NCI-H1092 (cell line): ENCODE measurements at places on chromosomes 16 and 17.

DNA sequence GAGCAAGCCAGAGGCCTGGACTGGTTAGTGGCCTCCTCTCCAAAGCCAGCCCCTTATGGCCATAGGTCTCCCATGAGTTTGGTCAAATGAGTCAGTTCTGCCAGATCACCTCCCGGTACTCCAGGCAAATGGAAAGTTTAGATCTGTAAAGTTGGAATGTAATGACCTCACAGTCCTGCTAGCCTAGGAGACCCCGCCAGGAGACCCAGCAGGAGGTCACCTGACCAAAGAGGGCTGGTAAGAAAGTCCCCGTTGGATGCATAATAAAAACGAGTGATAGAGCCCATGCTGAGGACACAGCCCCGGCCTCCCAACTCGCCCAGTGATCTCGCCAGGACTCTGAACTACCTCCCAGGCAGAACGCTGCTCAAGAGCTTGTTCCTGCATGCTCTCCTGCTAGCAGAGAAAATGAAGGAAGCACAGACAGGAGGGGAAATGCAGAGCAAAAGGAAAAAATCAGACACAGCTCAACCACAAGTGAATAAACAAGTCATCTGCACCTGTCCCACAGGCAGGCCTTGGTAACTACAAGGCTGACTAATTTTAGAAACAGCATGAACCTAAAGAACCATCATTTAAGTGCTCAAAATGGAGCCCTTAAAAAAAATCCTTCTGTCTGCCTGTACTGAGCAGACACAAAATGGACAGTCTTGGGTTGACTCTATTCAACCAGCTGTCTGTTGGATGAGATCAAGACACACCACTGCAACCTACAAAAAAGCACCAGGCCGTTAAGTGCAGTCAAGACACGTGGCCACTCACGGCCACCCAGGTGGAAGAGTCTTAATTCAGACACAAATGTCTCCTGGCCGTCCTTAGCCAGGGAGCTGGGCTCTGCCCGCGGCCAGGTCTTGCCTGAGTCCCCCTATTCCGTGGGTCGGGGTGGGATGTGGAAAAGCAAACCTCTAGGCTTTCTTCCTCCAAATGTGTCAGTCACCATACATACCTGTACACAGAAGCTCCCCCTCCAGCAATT, 9.2 kb downstream of the CDIP1 start:
- DNase-seq, result no peak

DNA sequence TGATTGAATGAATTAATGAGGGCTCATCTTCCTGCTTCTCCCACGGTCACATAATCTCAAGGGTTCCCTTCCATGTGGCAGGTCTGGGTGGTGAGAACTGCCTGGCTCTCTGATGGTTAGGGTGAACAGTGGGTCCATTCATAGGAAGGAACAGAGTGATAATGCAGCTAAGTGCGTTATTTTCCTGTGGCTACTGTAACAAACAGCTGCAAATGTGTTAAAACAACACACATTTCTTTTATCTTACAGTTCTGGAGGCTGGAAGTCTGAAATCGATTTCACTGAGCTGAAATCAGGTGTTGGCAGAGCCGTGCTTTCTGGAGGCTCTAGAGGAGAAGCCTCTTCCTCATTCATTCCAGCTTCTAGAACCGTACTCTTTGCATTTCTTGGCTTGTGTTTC, 95.3 kb downstream of the BMERB1 start:
- DNase-seq, result no peak

- DNase-seq, result no peak
These were observed 496.8 kb downstream of the XYLT1 start for GRCh38 chr16:16973707-16974591.

DNA sequence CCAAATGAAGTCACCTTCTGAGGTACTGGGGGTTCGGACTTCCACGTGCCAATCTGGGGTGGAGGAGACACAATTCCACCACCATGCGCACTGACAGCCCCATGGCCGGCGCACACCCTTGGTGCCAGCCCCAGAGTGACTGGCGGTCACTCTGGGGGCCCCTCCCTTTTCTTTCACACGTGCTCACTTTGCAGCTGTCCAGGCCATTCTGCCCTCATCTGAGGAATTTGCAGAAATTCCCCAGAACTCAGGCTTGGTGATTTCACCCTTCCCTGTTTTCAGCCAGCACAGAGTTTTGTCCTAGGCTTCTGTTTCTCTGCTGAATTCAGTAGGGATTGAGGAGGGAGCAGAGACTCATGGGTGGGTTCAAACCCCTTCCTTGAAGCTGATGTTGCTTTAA, 54.8 kb downstream of the CDRT4 start:
- DNase-seq, result no peak

DNA sequence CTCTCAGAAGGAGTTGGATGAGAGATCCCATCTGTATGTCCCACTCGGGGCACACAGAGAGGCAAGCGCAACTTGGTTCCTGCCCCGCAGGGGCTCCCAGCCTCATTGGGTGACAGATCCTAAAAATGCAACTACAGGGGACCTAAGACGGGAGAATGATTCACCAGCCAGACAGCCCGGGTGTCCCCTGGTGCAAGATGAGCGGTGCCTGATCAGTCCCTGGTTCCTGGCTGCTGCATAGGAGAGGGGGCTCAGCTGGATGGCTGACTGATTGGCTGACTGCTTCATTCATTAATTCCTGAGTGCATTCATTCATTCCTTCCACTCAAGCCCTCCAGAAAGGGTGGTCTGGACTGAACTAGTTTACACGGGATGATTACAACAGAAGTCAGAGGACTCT, 22.0 kb downstream of the WNT3 start:
- DNase-seq, result no peak

DNA sequence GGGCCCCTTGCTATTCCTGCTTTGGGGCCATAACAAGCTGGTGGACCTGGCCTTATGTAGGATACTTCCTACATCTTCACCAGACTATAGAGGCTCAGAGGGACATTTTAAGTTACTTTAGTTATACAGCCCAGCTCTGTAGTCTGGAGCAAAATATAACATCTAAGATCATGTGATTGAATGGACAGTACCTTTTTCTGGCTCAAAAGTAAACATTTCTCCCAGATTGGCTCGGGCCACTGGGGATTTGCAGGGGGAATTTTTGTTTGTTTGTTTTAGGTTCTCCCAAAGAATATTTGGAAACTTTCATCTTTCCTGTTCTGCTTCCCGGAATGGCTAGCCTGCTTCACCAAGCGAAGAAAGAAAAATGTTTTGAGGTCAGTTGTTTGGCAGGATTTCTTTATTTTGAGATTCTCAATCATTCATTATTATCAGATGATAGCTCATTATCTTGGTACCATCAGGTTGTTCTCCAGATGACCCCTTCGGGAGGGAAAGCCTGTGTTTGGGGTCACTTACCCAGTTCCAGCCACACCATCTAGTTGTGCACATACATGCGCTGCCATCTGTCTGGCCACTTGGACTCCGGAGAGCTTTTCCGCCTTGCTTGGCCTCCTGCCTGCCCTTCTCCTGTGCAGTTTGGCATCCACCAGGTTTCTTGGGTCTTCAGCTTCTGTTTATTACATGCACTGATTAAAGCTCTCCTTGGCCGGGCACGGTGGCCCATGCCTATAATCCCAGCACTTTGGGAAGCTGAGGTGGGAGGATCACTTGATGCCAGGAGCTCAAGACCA, 17.2 kb downstream of the IQCK start:
- no peak for DNase-seq

DNA sequence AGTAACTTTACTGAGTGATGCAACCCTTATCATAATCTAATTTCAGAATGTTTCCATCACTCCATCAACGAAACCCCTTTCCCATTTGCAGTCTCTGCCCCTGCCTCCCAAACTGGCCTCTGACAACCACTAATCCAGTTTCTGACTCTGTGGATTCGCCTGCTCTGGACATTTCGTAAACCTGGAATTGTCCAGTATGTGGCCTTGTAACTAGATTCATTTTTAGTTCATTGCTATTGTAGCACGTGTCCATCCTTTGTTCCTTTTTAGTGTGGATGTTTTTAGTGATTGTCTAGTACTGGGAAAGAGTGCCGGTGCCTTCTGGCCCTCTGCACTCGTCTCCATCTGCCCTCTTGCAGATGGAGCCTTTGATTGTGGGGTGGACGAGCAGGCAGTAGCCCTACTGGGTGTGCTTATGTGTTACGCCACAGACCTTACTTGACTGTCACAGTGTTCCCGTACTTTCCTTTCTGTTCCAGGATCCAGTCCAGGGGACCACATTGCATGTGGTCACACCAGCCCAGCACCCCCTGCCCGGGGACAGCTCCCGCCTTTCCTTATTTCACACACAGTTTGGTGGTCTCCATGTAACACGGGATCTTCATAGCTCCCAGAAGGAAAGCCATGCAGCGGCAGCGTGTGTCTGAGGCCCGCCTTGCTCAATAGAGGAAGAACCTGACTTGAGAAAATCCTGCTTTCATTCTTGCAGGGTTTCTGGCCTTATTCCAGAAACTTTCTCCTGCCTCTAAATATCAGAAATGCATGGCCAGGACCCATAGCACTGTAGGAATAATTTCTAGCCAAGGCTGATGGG, 8.8 kb downstream of the KIAA0513 start:
- no peak for DNase-seq

- DNase-seq, result peak; percentile 80
These were observed 15.0 kb upstream of the MYLK3 start for GRCh38 chr16:46763147-46763546.

GRCh38 chr16:89322321-89323119, 105.0 kb downstream of the ZNF778 start:
- DNase-seq, result peak; percentile 67

GRCh38 chr17:72143245-72143644, 22.4 kb downstream of the SOX9 start:
- DNase-seq, result no peak

DNA sequence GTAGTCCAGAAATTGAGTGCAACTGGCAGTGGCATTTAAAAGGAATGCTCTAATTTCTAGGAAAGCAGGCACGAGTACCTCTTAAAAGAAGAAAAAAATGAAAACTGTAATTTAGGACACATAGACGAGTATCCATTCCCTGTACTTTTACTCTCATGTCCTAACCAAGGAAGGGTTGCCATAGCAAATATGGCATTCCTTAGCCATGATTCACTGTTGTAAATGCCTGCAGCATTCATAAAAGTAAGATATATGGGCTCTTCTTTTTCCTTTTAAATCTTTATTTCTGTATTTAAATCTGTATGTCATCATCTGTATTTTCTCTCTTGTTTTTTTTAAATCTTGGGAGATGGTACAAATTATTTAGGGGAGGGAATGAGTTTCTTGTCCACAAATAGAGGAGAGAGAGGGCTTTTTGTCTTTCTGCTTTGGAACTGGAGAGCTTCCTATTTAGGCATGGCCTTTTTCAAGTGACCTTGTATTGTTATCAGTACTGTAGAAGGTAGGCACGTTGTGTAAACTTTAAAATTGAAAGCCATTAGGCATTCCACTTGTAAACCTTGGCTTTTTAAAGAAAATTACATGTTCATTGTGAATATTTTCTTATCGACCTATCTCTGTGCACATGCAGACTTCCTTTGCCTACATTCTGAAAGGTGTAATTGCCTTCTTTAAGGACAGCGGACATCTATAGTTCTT, 50.0 kb downstream of the TENT4B start:
- no peak for DNase-seq

DNA sequence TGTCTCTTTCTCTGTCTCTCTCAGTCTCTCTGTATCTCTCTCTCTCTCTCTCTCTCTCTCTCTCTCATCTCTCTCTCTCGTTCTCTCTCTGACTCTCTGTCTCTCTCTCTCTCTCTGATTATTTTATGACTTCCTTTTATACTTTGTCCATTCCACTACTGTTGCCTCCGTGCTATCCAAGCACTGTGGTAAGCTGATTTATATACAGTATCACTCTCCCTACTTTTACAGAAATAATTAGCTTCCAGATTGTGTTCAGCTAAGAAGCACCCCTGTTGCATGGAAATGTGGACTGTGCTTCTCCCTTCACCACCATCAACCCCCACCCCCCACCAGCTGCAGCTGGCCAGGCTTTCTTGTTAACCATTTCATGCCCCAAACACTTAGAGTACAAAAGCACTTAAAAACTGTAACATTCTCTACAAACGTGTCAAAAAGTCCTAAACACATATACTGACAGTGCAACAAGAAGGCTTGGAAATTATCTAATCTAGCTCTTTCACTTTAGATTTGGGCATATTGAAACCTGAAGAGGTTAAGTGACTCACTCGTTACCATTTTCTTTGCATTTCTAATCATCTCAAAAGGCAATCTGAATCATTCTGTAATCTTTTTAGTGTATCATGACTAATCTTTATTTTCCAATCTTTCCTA, 11.6 kb upstream of the TMEM100 start:
- no peak for DNase-seq

- no peak for DNase-seq
These were observed 104.3 kb downstream of the ADAMTS18 start for GRCh38 chr16:77330332-77331042.

GRCh38 chr17:39791111-39791992, 53.6 kb downstream of the GRB7 start:
- DNase-seq, result no peak

DNA sequence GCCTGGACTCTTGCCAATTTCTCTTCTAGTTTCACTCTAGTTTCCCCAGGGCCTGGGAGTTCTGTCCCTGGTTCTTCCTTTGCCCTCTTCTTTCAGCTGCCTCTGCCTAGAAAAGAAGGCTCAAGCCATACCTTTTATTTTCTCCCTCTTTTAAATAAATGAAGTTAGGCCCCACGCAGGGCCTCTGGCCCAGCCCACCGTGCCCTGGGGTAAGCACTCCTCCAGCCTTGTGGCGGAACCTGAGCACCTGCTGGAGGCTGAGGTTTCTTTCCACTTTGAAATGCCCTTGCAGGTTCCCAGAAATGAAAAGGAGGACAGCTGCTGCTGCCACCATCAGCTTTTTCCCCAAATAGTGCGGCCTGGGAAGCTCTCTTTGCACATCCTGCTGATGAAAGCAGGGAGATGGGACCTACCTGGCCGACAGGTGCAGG, 139.4 kb downstream of the CCDC182 start:
- DNase-seq, result no peak

DNA sequence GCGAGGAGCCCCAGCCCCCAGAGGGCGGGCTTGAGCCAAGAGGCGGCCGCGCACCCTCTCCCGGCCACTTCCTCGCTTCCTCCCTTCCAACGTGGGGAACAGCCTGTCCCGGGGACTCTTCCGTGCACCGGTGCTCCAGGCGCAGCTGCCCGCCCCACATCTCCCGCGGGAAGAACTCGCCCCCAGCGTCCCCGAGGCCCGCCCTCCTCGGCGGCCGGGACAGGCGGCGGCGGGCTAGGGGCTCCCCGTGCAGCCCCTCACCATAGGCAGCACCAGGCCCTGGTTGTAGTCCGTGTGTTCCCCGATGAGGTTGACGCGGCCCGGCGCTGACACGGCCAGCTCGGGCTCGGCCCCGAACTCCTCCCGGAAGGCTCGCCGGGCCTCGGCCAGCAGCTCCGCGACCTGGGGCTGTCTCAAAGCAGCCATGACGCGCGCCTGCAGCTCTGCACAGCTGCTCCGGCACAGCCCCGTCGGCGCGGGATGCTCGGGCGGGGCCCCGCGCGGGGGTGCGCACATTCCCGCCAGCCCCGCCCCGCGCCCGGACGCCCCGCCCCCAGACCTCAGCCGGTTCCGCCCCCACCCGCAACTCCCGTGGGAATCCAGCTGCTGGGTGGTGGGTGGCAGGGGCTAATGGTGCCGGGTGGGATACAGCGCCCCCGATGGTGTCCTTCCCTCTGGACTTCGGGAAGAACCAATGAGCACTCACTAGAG, at the start of gene GALK1:
Gene GALK1 (minus strand): TSS at position 482 of the 711 bp plus-strand sequence. CDS start 56 bp downstream, at position 426.
- DNase-seq, result peak; percentile 33

- DNase-seq, result no peak
These were observed 408.4 kb downstream of the ZFHX3 start for GRCh38 chr16:72639494-72639893.
